ENCODE measurements at places on chromosomes 3 and 15.

DNA sequence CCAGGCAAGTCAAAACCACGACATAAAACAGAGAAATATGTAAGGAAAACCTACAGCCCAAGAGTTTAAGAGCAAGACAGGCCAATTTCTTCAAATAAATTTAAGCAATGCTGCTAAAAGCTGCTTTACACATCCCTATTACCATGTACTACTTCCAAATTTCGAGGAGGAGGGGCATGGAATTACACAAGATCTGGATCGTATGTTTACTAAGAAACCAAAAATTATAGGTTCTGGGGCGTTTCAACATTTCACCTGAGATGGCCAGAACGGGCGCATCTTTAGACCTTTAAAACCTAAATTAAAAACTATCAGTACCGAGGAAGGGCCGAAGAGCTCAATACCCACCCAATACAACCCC is 664 bp upstream of the NR2C2 start:
- no peak for DNase-seq

- DNase-seq = peak; percentile 23
Observed at GRCh38 chr3:47225310-47225906, 57.2 kb downstream of the KIF9 start.

- no peak for DNase-seq
Observed at GRCh38 chr3:13017361-13018042, 55.7 kb downstream of the IQSEC1 start.

GRCh38 chr3:57893156-57893555 is 115.1 kb upstream of the FLNB start:
- DNase-seq = no peak

DNA sequence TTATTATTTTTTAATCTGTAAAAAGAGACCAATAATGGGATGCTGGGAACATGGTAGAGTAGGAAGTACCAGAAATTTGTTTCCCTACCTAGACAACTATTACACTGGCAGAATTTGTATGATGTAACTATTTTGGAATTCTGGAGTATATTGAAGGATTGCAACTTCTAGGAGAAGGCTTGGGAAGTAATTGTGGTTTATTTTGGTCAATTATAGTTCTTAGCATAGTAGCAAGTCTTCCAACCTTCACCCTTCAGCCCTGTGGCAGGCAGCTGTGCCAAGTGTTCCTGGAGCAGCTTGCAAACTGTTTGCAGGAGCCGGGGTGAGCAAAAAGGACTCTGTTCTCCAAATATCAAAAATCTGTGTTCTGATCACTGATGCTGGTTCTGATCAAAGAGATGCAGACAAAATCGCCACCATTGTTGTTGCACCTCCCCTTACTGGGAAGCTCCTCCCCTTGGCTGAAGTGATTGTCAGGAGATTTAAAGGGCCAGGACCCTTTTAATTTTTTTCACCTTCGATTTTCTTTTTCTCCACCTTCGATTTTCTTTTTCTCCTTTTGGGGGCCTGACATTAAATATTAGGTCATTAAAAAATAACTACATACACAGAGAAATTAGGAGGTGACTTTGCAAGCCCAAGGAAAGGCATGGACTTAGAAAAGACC is 363.3 kb downstream of the SLC9A9 start:
- no peak for DNase-seq

- no peak for DNase-seq
Observed at GRCh38 chr3:171417813-171418212, 42.4 kb downstream of the TNIK start.

DNA sequence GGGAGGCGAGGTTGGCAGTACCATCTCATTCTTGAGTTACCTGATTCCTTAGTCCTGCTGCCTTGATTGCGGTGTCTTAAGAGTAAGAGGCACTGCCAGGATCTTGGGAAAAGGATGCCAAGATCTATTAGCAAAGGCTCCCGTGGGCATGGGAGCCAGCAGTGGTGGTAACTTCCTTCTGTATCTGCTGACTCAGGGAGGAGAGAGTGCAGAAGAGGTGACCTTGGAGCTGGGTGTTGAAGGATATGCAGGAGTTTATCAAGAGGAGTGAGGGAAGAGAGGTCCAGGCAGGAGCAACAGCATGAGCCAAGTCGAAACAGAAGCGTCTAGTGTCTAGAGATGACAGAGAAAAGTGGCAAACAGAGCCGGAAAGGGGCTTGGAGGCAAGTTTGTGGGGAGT is 4.5 kb downstream of the MESP2 start:
- DNase-seq = no peak

DNA sequence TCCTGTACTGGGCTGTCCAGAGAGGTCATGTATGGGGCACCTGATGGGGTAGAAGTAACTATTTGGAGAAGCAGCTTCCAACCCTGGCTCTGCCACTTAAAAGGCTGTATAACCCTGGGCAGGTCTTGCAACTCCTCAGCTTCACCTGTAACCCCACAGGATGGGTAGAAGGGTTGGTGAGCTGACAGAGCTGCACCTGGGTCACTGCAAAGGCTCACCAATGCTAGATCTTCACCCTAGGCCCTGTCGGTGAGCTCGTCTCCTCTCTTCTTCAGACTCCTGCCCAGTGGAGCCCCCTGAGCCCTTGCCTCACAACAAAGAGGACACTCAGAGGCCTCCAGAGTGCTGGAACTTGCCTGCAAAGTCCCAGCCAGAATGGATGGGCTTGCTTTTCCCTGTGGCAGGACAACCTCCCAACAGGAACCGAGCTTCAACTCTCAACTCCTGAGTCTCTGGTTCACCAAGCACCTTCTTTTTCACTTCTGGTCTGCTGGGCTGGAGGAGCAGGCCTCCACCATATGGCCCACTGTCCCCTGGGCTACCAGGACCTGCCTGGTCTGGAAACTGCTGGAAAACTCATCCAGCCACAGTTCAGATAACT is 45.9 kb downstream of the XXYLT1 start:
- no peak for DNase-seq

GRCh38 chr15:60601098-60601497 is 122.2 kb upstream of the ICE2 start:
- DNase-seq = no peak

GRCh38 chr15:47987461-47987860 is 133.3 kb upstream of the SLC24A5 start:
- no peak for DNase-seq

- peak; percentile 9 for DNase-seq
Observed at GRCh38 chr3:183540501-183541234, 14.8 kb downstream of the KLHL6 start.

- no peak for DNase-seq
Observed at GRCh38 chr3:128107834-128108233, 15.8 kb downstream of the RUVBL1 start.

DNA sequence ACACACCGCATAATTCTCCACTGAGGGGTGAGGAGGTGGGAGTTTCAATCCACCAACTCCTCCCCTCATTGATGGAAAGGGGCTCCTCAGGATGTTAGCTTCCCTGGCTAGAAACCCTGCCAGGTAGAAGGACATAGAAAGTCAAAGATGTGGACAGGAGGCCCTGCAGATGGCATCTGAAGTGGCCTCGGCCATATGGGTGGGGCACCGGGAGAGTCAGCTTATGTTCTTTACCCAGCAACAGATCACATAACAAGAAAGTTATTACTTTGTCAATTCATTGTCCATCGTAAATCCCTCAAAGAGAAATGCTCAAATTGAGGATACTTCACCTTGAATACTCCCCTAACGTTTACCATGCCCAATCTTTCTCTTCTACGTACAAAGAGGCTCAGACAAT is 97.3 kb upstream of the ARHGEF3 start:
- DNase-seq = no peak

GRCh38 chr3:78907367-78907766 is 860.4 kb downstream of the ROBO1 start:
- DNase-seq = no peak

- DNase-seq = no peak
Observed at GRCh38 chr3:174444391-174444790, 414.7 kb upstream of the NAALADL2 start.

- no peak for DNase-seq
Observed at GRCh38 chr3:195087328-195087727, 183.6 kb downstream of the XXYLT1 start.

DNA sequence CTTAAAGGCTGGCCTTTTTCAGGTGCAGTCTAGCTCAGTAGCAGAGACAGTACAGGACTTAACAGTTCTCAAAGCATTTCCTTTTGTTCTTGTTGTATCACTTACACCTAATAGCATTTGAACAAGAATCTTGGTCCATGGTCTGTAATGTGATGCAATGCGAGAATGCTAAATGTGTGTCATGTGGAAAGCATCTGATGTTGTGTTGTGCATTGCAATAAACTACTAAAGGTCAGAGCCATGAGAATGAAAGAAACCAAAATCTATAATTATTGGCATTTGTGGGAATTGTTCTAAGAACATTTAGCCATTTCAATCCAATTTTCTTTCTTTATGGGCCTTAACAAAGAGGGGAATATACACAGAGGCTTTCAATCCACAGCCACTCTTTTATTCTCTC is 324.5 kb upstream of the ROBO2 start:
- no peak for DNase-seq

GRCh38 chr3:148681080-148681479 is 16.6 kb upstream of the AGTR1 start:
- no peak for DNase-seq

GRCh38 chr3:148600440-148600839 is 97.3 kb upstream of the AGTR1 start:
- DNase-seq = no peak

GRCh38 chr15:81385721-81386076 is 11.7 kb upstream of the TMC3 start:
- DNase-seq = no peak

DNA sequence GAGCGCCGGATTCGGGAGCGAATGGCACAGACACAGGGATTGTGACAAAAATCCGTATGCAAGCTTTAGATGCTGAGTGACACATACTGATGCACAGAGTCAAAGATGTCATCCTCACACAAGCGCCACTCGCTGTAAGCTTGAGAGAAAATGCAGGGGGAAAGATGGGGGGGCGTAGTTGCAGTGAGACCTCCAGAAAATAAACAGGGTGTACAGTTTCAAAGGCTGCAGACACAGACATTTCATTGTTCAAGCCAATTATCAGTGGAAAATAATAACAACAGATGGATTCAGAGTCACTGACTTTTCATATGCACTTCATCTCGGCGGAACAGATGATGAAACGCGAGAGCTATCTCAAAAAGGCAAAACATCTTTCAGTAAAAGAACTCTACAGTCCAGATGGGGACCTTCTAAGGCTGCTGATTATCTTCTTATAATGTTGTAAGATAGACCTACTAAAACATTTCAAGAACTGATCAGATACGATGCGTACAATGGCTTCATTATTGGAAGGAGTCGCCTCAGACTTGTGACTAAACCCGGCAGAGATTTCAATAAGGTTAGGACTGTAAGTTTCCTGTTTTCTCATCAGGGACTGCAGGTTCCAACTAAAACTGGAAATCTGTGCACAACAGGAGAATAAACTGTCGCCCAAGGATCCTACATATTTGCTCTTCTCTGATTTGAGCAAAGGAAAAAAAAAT is 275.4 kb downstream of the FOXP1 start:
- no peak for DNase-seq

- DNase-seq = no peak
Observed at GRCh38 chr3:41115069-41115468, 84.2 kb upstream of the CTNNB1 start.

- DNase-seq = no peak
Observed at GRCh38 chr15:94083467-94084052, 147.8 kb upstream of the MCTP2 start.

GRCh38 chr3:190378240-190378891 is 9.6 kb upstream of the CLDN16 start:
- no peak for DNase-seq

- DNase-seq = no peak
Observed at GRCh38 chr3:193873426-193874201, 262.3 kb upstream of the HES1 start.

- peak; percentile 40 for DNase-seq
Observed at GRCh38 chr3:148880681-148881080, 15.6 kb downstream of the CPA3 start.

Data from bone marrow (tissue), 2 donors.